Jurkat, Clone E6-1 (cell line): ENCODE measurements at places on chromosomes 16 and 17.

GRCh38 chr16:49738832-49739231 is 117.1 kb downstream of the ZNF423 start:
- no peak for DNase-seq

DNA sequence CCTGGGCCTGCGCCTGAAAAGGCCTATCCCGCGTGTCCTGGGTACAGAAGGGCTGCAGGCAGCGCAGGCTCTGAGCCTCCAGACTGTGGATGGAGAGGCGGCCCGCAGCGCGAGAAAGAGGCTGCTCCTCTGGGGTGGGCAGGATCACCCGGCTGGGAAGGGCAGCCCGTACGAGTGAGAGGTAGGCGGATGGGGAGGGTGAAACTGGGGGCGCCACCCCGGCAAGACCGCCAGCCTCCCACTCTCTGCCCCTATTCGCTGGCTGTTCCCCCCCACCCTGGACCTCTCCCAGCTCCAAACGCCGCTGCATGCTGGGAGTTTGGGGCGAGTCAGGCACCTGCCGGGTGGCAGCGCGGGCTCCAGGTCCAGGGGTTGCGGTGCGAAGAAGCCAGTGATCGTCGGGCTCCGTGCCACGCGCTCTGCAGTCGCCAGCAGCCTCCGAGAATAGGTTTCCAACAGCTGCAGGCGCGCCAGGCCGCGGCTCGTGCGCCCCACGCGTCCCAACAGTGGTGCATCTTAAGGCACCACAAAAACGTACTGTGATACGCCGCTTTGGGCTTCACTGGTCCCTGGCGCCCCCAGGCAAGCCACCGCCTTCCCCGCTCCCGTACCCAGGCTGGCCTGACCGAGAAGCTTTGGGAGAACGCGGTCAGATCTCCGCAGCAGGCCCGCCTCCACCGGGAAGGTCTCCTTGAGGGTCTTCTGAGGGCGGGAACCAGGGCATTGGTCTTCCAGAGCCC is 1.1 kb downstream of the NOXO1 start:
- DNase-seq = no peak

- peak; percentile 61 for DNase-seq
Observed at GRCh38 chr16:57023541-57024249, 34.3 kb downstream of the NLRC5 start.

- DNase-seq = no peak
Observed at GRCh38 chr17:31580706-31581490, 189.4 kb downstream of the RAB11FIP4 start.

- no peak for DNase-seq
Observed at GRCh38 chr16:62700426-62701294, 664.4 kb upstream of the CDH8 start.

- DNase-seq = peak; percentile 71
Observed at GRCh38 chr17:58112970-58113631, 29.9 kb downstream of the DYNLL2 start.

GRCh38 chr16:46830417-46830901 is 521 bp downstream of the C16orf87 start:
- no peak for DNase-seq

- peak; percentile 35 for DNase-seq
Observed at GRCh38 chr17:37676115-37676925, 33.1 kb upstream of the DDX52 start.

GRCh38 chr16:50839356-50839755 is 97.5 kb downstream of the CYLD start:
- no peak for DNase-seq

DNA sequence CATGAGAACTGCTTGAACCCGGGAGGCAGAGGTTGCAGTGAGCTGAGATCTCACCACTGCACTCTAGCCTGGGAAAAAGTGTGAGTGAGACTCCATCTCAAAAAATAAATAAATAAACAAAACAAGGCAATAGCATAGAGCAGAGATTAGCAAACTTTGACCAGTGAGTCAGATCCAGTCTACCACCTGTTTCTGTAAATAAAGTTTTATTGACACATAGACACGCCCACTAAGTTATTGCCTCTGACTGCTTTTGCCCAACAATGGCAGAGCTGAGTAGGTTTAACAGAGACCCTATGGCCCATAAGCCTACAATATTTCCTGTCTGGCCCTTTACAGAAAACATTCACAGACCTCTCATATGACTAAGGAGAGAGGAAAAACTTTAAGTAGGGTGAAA is 44.3 kb downstream of the XYLT1 start:
- no peak for DNase-seq

GRCh38 chr17:65109990-65110680 is 27.0 kb upstream of the RGS9 start:
- no peak for DNase-seq

- no peak for DNase-seq
Observed at GRCh38 chr17:4560837-4561256, 470 bp upstream of the GGT6 start.

DNA sequence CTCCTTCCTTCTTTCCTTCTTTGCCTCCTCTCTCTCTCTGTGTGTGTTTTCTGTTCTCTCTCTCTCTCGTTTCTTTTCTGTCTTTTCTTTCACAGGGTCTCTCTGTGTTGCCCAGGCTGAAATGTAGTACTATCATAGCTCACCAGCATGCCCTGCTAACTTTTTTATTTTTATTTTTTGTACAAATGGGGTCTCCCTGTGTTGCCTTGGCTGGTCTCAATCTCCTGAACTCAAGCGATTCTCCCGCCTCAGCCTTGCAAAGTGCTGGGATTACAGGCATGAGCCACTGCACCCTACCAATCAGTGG is 1.5 kb downstream of the SLC5A11 start:
- DNase-seq = no peak

DNA sequence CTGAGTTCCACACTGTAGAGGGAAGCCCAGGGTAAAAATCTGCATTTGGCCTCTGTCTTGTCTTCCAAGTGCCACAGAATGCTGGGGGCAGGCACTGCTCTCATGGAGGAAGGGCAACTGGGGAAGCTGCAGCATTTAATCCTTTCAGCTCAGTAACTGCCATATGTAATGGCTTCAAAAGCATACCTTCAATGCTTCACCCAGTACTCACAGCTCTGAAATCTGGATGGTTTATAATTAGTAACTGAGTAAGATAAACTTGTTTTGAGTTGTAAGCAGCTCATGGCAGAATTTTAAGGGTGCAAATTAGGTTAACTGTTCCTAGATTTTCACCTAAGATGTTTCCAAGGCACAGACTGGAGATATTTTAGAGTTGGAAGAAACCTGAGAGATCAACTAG is 24.5 kb downstream of the PMP22 start:
- no peak for DNase-seq

- DNase-seq = no peak
Observed at GRCh38 chr16:85334718-85335583, 222.7 kb upstream of the CIBAR2 start.

- DNase-seq = no peak
Observed at GRCh38 chr17:7138800-7139381, 24.3 kb upstream of the ASGR2 start.

DNA sequence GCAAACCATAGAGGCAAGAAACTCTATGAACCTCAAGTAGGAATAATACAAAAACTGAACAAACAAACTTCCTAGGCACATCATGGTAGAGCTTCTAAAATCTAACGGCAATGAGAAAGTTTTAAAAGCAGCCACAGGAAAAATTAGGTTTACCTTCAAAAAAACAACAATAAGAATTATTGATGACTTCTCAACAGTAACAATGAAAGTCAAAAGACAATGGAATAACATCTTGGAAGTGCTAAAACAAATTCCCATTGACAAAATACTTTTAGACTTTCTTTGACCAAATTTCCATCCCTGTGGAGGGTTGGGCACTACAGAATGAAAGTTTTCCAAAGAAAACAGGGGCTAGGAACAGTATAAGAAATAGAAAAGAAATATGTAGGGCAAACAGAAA is 222.9 kb upstream of the ERCC4 start:
- DNase-seq = no peak

GRCh38 chr16:62967163-62967562 is 930.9 kb upstream of the CDH8 start:
- DNase-seq = no peak

DNA sequence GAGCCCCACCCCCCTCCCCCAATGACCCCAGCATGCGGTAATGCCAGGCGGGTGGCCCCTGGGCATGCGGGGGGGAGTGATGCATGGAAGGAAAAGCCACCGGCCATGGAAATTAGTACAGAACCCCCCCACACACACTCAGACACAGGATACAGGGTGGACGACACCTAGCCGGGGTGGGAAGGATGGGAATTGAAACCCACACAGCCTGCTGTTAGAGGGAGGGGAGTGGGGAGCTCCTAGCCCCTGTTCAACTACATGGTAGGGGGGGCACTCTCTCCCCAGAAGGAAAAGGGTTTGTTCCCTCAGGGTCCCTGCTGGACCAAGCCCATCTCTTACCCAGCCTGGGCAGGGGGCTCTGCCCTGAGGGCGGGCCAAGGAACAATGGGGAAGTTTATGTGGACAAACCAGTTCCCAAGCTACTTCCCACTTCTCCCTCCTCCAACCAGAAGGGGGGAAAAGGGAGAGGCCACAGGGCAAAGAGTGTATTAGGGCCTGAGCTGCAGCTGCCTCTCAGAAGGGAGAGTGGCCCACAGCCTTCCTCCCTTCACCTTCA is 5.2 kb downstream of the TMUB2 start:
- DNase-seq = no peak

DNA sequence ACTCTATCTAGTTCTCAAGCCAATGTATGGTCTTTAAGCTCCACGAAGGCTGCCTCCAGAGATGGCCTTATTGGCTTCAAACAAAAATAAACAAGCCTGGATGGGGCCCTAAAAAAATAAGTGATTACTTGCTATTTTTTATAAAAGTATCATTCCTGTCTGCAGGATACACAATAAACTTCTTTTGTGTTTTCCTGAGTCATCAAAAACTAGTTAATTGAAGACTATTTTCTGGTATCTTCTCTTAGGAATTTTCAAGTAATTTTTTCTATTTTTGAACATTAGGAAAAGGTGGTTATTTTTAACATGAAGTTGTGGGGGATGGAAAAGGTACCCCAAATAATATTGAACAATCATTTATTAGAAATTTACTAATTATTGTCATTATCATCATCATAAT is 213.1 kb upstream of the DYNLRB2 start:
- DNase-seq = no peak

DNA sequence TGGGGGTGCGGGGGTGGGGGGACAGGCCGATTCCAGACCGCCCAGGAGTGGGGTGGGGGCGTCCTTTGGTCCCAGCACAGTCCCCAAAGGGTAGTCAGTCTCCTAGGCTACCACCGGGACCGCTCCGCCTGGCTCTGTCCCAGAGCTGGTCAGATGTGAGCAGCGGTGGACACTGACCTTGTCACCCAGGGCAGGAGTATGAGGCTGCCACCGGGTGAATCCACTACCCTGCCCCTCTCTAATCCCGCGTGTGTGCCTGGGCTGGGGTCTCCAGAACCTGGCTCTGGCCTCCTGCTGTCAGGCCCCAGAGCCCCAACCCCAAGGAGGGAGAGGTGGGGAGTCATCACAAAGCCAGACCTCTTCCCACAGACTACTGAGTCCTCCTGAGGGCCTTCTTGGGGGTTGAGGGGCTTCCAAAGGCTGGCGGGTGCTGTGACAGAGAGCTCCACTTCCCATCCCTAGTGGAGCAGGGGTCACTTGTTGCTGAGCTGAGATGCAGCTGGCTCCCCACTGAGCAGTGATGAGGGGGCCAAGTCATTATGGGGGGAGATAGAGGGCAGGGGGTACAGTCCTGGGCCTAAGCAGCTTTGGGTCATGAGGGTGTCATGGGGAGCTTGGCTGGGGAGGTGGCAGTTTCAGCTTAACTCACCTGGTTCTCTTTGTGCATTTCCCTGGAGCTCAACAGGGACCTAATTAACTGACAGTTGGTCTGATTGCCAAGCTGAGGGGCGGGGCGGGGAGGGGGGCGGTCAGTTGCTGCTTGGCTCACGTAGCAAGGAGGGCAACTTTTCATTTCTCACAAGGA is 1.2 kb downstream of the PPP1R1B start:
- no peak for DNase-seq

GRCh38 chr17:6138761-6139446 is 68.7 kb downstream of the WSCD1 start:
- no peak for DNase-seq

DNA sequence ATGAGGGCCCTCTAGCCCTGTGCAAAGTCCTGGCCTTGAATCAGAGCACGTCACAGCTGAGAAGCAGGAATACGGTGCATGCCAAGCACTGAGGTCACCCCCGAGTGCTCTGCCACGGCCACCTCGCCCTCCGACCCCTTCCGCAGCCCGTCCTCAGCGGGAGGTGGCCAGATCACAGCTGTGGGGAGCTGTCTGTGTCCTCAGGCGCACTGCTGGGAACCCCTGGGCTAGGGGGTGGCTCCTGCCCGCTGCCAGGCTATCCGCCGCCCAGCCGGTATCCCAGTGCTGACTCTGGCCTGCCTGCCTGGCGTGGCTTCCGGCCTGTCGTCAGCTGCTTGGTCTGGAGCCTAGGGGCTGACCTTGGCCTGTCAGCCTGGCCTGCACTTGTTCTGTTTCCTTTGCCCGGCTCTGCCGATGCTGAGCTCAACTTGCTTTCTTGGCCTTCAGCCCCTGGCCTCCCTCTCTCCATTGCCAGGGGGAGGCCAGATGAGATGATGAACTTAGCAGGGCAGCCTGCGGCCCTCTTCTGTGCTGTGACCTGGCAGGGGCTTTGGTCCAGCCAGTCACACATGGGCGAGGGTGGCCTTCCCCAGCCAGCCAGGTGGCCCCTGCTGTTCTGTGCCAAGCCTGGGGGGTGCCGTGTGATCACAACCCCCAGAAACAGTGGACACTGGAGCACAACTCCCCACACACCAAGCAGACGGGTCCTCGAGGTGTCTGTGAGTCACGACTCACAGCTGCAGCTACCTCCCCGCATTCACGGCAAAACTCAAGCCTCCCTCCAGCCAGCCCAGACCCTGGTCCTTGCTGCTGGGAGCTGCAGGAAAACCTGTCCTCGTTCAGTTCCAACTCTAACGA is 77.3 kb downstream of the ZDHHC7 start:
- no peak for DNase-seq

DNA sequence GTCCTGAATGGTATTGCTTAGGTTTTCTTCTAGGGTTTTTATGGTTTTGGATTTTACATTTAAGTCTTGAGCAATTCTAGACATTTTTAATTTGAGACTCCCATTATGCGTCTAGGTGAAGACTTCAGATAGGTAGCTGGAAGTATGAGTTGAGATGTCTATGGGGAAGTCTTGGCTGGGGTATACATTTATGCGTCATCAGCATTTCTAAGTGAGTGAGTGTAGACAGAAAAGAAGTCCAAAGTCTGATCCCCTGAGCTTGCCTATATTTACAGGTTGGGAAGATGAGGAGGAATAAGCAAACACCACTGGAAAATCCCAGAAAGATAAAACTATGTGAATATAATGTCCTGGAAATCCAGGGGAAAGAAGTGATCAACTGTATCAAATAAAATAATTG is 68.9 kb downstream of the KCNJ2 start:
- DNase-seq = no peak
